Osteoblast (primary cell): ENCODE measurements at places on chromosomes 4 and X. TPM values are rescaled to one million over a fixed set of nuclear protein-coding genes. Genes with fewer than 3 reads are reported as not detected.

DNA sequence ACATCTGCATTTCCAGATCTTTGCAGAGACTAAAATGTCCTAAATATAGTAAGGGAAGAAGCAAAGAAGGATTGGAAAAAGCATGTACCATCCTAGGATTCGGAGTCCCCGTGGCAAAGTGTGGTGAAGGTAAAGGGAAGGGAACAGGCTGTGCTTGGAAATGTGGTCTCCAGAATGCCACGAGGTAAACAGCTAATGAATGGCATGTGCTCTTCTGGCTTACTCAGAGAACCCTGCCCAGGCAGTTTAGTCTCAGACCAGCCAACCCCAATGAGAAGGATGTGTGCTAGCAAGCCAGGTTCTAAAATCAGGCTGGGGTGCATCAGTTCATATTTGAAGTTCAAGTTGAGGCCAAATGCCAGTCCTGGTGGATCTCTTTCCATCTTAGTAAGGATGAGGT lies 113.1 kb downstream of the RS1 start:
- H3K4me3 ChIP-seq: no peak overlapping the region
- DNase-seq: peak; percentile 1
- no peak overlapping the region for H3K27ac ChIP-seq
- no peaks in the 10 kb centered on the region for H3K27me3 ChIP-seq
- no peaks in the 10 kb centered on the region for H3K4me1 ChIP-seq

GRCh38 chr4:43343298-43343697 lies 450.8 kb downstream of the GRXCR1 start:
- DNase-seq: no peak
- H3K4me1 ChIP-seq: peaks cover 13% of the 10 kb centered on the region
- no peaks in the 10 kb centered on the region for H3K27me3 ChIP-seq
- H3K4me3 ChIP-seq: no peak overlapping the region

DNA sequence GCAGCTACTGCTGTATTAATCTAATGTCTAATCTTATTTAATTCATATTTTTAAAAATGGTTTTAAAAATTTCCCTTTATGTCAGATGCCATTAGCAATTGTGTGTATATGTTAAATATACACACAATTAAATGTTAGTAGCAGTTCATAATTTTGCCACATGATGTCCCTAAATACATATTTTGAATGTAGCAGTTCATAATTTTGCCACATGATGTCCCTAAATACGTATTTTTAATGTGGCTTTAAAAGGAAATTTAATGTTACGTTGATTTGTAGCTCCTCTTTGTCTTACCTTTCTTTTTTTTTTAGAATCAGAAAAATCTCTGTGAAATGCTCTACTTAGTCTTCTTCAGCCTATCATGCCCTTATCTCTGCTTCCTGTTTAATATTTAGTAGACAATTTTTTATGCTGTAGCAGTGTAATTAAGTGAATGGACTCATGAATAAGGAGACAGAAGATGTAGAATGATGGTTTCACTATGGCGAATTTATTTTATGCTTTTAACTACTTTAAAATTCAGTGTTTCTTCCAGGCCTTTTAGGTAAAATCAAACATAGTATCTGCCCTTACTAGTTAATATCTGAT lies 26.1 kb downstream of the RBM46 start:
- H3K36me3 ChIP-seq: no peaks in the 10 kb centered on the region
- no peak overlapping the region for H3K27ac ChIP-seq
- H3K4me1 ChIP-seq: no peaks in the 10 kb centered on the region
- H3K27me3 ChIP-seq: no peaks in the 10 kb centered on the region

Gene ZMAT1
- 0.29 and 0.36 TPM in 2 replicates for total RNA-seq

GRCh38 chrX:1273896-1274295 lies 5.3 kb downstream of the CSF2RA start:
- DNase-seq: no peak
- H3K27ac ChIP-seq: no peak overlapping the region
- H3K27me3 ChIP-seq: no peaks in the 10 kb centered on the region
- H3K4me3 ChIP-seq: no peak overlapping the region
- H3K36me3 ChIP-seq: no peaks in the 10 kb centered on the region
- no peaks in the 10 kb centered on the region for H3K4me1 ChIP-seq

DNA sequence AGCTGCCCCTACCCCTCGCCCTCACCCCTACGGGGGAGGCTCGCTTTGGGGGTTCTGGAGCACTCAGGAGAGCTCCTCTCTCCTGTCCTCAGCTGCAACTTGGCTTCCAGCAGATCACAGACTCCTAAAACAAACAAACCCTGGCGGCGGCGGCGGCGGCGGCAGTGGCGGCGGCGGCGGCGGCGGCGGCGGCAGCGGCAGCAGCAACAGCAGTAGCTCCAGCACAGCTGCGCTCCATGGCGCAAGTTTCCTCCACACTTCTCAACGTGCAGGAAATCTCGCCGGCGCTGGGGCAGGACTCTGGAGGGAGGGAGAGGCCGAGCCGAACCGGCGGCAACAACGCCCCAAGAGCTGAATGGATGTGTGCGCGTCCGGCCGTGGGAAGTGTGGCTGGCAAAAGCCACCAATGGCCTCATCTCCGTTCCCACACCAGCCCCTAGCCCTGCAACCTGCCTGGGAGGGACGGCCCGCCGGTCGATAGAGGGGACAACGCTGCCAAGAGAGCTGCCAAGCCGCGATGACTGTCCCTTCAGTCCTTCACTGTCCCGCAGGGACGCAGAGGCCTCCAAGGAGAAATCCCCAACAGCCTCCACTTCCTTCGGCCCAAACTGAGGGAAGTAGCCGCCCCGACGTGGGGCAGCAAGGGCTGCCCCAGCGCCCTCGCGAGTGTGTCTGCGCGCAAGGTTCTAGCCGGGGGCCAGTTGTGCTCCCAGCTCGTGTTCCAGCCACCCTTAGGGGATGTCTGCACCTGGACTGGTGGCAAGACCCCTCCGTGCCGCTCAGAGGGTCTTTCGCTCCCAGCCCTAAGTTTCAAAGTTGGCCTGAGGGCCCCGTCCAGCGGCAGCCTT lies 775 bp downstream of the SHROOM4 start:
- no peaks in the 10 kb centered on the region for H3K4me1 ChIP-seq
- no peaks in the 10 kb centered on the region for H3K36me3 ChIP-seq
- peak; percentile 93 for DNase-seq
- no peak overlapping the region for H3K27ac ChIP-seq
- H3K27me3 ChIP-seq: no peaks in the 10 kb centered on the region

DNA sequence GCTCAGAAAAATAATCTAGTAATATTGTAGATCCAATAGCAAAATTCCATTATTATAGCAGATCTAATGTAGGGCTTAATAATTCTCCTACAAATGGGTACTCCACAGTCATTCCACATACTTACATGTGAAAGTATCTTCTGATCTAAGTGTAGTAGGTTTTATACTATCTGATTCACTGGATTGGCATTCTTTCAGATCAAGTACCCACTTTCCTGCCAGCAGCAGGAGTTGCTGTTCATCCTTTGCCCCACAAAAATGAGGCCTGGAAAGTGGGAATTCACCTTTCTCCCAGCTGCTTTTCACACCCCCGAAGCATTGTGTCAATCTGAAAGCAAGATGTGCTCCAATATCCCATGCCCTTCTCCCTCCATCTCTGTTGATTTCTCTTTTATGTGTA lies 77.1 kb upstream of the RXFP1 start:
- H3K36me3 ChIP-seq: no peaks in the 10 kb centered on the region
- no peak overlapping the region for H3K27ac ChIP-seq
- H3K4me1 ChIP-seq: peaks cover 19% of the 10 kb centered on the region

GRCh38 chrX:95974890-95975289 lies 709.8 kb upstream of the DIAPH2 start:
- H3K36me3 ChIP-seq: no peaks in the 10 kb centered on the region
- no peaks in the 10 kb centered on the region for H3K27me3 ChIP-seq
- H3K4me3 ChIP-seq: no peak overlapping the region
- no peaks in the 10 kb centered on the region for H3K4me1 ChIP-seq
- no peak overlapping the region for H3K27ac ChIP-seq

GRCh38 chr4:80136270-80136669 lies 61.0 kb upstream of the PRDM8 start:
- peaks cover 15% of the 10 kb centered on the region for H3K4me1 ChIP-seq
- no peak for DNase-seq
- H3K36me3 ChIP-seq: no peaks in the 10 kb centered on the region
- H3K27me3 ChIP-seq: no peaks in the 10 kb centered on the region
- H3K4me3 ChIP-seq: no peak overlapping the region
- H3K27ac ChIP-seq: no peak overlapping the region

DNA sequence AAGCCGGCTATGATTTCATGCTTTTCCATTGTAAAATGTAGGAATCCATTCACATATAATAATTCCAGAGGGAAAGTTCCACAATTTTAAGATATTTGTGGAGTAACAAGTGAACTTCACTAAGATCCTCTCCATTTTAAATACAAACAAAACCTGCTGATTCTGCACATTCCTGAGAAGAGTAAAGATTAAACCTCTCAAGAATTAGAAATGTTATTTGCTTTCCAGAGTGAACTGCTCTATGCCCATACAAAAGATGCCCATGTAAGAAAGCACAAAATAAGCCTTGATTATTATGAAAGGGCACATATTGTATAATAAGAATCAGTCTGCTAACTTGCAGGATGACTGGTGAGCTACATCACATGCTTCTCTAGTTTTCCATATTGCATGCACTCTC lies 241.5 kb downstream of the COX18 start:
- DNase-seq: no peak
- no peaks in the 10 kb centered on the region for H3K27me3 ChIP-seq
- no peak overlapping the region for H3K27ac ChIP-seq
- no peaks in the 10 kb centered on the region for H3K4me1 ChIP-seq
- no peaks in the 10 kb centered on the region for H3K36me3 ChIP-seq
- H3K4me3 ChIP-seq: no peak overlapping the region

DNA sequence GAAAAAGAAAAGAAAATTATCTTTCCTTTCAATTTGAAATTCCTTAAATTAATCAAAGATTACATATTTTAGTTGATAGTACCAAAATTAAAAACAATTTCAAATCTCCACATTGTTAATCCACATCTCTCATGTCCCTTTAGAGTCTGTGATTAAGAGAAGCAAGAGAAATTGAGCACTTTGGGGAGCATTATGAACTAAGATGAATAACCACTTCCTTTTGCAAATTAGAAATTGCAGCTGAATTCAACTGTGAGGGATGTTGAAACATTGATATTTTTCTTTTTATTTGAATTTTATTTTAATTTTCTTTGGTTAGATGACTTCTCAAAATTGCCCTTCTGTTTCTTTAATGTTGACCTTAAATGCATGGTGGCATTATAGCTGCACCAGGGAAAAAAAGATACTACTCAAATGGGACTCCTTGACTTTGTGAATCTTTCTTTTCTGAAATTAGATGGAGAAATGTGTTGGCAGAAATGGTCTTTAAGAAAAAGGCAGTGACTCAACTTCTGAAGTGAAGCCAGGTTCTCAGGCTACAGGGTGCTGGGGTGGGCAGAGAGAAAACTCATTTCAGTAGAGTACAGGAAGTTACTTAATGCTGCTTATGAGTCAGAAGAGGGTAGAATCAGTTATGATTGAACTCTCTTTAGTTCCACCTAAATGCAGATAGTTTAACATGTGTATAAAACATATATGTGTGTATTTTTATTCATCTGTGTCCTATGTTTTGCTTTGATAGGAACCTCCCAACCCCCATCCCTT lies 92.0 kb upstream of the TNIP3 start:
- DNase-seq: peak; percentile 93
- peak overlapping the region; percentile 26 for H3K27ac ChIP-seq
- no peaks in the 10 kb centered on the region for H3K27me3 ChIP-seq
- H3K4me3 ChIP-seq: no peak overlapping the region
- no peaks in the 10 kb centered on the region for H3K36me3 ChIP-seq
